ENCODE measurements at places on chromosomes 11 and 22.

DNA sequence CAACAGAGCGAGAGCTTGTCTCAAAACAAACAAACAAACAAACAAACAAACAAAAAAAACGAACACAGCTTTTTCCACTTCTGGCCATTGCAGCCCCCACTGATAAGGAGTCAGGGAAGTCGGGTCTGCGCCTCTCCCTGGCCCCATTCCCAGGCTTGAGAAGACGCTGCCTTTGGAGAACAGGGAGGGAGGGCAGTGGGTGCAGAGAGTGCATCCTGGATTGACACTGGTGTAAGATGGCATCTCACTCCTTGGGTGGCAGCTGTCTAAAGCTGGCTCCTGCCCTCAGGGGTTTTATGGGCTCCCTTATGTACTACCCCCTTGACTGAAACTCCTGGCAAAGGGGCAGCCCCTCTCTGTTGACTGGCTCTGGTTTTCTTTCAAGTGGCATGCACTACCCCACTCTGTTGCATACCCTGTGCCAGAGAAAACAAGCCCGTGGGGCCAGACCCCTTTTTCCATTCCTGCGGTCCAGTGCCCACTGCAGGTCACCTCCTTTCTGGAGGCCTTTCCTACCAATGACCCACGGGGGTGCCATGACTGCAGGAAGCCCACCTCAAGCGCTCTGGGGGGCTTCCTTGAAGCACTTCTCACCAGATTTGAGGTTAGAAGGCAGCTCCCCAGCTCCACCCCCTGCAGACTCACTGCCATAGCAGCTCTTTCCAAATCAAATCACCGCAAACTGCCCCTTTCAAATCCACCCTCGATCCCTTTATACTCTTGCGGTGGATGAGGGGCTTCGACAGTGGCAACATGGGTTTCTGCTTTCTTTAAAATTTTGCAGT lies 12.7 kb downstream of the DRAP1 start:
- no peak for DNase-seq

- DNase-seq: no peak
Observed at GRCh38 chr11:13713982-13714381, 45.5 kb downstream of the FAR1 start.

DNA sequence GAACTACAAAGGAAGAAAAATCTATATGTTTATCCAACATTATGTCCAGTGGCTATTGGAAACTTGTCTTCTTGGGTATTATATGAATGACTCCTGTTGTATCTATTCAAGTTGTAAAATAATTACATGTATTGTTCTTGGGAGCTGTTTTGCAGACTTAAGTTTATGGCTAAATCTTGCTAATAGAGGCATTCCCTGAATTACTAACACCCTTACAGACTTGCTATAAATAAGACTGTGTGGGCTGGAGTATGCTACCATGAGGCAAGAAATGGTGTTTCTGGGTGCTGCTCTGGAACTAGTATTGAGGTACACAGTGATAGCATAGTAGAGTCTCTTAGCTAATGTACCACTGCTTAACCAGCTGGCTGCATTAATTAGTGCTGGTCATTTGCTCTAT lies 155.1 kb downstream of the HIPK3 start:
- DNase-seq: no peak

DNA sequence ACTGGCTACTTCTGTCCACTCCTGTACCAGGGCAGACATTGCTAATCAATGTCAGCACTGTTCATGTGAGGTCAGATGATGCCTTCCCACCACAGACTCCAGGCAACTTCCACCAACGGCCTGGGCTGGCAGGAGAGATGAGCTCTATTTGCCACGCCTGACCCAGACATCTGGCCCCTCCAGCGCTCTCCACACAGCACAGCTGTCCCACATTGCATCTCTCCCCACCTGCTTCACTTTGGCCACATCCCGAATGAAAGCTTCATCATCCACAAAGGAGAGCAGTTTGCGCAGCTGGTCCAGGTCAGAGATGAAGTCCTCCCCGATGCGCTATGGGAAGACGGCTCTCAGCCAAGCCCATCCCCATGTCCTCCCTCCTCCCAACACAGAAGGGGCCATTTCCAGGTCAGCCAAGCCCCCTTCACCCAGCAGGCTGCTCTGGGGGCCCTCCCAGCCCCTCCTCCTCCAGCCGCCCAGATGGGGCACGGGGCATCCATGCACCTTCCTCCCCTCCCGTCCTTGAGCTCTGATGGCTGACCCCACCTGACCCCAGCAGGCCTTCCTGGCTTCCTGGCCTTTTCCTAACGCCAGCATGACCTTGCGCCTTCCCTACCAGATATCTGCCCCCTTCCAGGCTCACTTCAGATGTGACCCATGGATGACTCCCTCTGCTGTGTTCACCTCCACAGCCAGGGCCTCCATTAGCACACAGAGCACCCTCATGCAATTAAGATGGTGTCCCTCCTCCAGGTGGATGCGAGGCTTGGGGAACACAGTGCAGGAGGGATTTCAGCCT lies 7.4 kb downstream of the PYGM start:
- DNase-seq: no peak

GRCh38 chr11:91926965-91927364 lies 297.7 kb upstream of the FAT3 start:
- DNase-seq: no peak

GRCh38 chr22:46761017-46761416 lies 1.4 kb upstream of the TBC1D22A start:
- DNase-seq: no peak

DNA sequence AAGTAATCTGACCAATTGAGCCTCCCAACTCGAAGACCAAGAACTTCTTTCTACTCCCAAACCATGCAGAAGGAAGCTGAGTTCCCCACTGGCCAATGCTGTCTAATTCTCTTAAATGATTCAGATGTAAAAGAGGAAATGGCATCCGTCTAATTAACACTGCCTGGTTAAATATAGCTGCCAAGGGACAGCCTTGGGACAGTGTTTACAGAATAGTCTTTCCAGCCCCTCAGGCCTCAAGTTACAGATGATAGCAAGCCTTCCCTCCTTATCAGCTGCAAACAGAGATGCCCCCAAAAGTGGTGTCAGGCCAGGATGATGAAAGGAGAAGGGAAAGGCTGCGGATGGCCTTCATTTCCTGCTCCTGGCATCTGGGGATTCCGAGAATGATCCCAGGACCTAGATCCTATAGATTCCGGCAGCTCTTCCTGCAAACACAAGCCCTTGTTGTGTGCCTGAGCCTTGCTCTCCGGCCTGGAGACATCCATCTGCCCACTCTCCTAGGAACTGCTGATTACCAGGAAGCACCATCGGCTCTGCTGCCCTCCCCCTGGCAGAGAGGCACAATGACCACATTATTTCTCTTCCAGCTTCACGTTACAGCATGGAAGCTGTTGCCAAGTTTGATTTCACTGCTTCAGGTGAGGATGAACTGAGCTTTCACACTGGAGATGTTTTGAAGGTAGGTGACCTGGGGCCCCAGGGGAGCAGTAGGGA lies 13.5 kb upstream of the TMA7B start:
- DNase-seq: no peak

DNA sequence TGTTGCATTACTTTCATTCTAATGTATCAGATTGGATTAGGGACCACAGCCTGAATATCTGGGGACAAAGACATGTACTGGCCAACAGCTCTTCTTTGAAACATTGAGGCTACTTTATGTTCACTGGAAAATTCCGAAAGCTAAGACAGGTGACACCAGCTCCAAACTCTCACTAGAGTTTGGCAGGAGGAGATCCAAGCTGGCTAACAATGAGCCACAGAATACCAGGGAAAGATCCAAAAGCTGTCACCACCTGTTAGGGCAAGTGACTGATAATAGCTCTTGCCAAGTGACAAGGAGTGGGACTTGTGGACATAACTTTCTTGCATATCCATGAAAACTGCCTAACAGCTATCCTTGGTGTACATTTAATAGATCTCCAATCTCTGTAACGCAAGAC lies 333.3 kb downstream of the TTC28 start:
- no peak for DNase-seq

GRCh38 chr22:23068832-23069385 lies 1.4 kb upstream of the GNAZ start:
- DNase-seq: no peak

GRCh38 chr22:49406879-49407587 lies 420.6 kb downstream of the BRD1 start:
- no peak for DNase-seq

DNA sequence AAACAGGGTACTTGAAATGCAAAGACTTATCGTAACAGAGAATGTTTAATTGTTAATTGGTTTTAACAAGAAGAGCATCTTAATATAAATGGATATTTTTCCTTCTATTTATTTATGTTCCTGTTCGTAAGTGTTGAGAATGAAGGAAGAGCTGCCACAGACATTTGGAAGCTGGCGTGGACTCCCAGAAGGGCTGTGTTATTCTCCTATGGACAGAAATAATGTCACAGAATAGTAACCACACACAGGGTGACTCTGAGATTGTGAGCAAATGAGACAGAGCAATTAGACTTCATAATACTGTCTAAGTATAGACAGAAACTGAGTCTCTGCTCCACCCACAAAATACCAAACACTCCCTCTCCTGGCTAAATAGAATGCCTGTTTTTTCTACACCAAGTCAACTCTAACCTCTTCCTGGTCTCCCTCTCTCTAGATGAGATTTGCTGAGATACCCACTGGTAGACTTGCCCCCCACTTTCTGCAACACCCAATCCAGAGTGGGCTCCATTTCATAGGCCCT lies 6.1 kb downstream of the APOL3 start:
- DNase-seq: no peak

DNA sequence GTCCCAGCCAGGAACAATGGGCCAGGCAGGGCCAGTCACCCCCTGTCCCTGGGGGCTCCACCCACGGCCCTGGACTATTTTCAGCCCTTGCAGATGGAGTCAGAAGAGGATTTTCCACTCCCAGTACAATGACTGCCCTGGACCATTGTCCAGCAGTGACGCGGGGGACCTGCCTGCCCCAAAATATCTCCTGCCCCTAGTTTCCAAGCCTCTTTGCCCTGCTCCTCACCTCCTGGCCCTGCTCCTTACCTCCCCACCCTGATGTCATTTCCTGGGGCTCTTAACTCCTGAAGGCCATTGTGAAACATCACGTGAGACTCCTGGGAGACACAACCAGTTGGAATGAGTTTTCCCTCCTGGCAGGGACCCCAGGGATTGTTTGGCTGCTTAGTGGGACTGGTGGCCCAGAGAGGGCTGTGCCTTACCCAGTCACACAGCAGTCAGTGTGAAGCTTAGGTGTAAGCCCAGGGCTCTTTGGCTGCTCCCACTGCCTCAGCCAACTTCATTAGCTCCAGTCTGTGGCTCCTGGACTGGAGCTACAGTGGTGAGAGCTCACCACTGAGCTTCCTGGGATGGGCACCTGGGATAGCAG lies 22.2 kb downstream of the P2RY2 start:
- DNase-seq: no peak

- DNase-seq: no peak
Observed at GRCh38 chr22:36368359-36368983, 19.3 kb downstream of the MYH9 start.

DNA sequence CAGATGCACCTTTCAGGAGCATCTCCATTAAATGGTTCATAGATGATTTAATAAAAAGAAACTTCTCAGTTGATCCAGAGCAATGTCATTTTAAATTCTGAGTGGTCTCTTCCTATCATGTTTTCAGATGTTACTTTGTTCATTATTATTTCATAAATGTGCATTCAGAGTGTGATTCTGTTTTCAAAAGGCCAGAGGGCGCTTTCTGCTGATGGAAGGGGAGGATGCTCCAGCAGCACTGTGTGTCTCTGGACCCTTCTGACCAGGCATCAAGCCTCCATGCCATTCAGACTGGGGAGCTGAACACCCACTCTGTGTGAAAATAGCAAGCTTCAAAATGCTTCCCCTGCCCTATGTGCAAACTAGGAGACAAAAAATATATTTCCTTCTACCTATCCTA lies 23.9 kb upstream of the CRTAM start:
- DNase-seq: no peak

DNA sequence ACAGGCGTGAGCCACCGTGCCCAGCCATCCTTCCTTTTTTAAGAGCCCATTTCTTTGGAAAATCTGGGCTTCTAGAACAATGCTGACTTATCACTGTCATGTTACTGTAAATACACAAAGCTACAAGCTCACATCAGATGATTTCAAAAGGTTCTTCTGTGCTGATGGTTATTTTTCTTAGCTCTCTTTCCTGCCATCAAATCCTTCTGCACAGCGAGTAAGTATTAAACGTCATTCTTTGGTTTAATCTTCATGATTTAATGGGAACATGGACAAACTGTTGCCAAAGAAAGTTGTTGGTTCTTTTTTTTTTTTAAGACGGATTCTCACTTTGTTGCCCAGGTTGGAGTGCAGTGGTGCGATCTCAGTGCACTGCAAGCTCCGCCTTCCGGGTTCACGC lies 43.3 kb upstream of the NUP50 start:
- no peak for DNase-seq

GRCh38 chr11:106442032-106442431 lies 364.6 kb downstream of the AASDHPPT start:
- DNase-seq: no peak

DNA sequence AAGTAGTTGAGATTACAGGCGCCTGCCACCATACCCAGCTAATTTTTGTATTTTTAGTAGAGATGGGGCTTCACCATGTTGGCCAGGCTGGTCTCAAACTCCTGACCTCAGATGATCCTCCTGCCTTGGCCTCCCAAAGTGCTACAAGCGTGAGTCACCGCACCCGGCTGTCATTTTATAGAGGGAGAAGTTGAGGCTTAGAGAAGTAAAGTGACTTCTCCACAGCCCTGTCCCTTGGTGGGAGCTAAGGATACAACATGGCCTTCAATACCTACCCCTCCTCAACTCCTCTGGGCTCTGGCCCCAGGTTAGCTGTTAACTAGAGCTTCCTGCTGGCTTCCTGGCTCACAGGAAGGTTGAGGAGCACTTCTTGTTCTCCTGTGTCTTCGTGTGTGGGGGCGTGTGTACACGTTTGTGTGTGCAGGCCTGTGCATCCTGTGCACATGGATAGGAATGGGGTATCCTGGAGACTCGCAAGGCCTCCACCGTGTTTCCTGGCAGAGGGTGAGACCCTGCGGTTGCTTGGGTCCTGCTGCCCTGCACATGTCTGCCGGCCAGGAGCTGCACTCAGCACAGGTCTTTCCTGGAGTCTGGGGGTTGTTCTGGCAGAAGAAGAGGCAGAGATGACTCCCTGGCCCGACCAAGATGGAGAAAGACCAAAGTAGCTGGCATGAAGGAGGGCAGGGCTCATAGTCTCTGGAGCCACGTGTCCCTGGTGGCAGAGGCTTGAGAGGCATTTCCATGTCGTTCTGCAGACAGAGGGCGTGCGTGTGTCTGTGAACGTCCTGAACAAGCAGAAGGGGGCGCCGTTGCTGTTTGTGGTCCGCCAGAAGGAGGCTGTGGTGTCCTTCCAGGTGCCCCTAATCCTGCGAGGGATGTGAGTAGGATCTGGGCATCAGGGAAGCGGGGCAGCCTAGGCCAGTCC lies 2.4 kb downstream of the SIDT2 start:
- DNase-seq: peak; percentile 22

DNA sequence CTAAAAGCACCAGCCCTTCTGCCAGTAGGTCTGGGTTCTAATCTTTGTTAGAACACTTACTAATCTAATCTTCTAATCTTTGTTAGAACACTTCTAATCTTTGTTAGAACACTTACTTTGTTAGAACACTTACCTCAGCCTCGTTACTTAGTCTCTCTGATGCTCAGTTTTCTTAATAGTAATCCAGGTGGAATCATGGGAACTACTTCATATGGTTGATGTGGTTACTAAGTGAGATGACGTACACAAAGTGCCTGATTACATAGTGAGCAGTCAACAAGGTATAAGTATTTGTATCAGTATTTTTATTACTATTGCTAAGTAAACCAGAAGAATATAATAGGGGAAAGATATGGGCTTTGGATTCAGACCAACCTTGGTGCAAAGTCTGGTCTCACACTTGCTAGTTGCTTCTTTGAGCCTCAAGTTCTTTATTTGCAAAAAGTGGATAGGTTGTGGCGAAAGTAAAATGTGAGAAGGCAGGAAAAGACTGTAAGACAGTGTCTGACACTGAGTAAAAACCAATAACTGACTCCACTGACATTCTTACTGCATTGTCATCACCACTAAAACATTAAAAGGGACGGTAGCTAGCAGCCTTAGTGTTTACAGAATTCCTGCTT lies 83.7 kb downstream of the TRAF6 start:
- no peak for DNase-seq
